ENCODE measurements at places on chromosomes 1 and 21. TPM values are rescaled to one million over a fixed set of nuclear protein-coding genes. Genes with fewer than 3 reads are reported as not detected.
A peak's percentile ranks its signal among the peaks of the same experiment; 100 is the strongest.

DNA sequence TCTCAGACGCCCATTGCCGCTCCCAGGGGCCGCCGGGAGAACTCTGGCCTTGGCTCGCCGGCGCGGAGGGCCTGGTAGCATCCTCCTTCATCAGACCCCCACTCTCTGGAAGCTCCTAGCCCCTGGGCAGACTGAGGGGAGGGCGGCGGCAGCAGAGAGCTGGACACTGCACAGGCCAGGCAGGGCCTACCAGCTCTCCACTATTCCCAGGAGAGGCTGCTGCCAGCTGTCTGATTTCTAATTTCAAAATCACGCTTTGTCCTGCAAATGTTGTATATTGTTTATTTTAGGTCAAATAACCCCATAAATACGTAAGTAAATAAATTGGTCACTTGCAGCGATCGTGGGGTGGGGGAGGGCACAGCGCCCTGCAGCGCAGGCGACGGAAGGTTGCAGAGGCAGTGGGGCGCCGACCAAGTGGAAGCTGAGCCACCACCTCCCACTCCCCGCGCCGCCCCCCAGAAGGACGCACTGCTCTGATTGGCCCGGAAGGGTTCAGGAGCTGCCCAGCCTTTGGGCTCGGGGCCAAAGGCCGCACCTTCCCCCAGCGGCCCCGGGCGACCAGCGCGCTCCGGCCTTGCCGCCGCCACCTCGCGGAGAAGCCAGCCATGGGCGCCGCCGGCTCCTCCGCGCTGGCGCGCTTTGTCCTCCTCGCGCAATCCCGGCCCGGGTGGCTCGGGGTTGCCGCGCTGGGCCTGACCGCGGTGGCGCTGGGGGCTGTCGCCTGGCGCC, at the start of gene MTARC1:
MTARC1 (plus strand) TSS at position 577 of the 732 bp plus-strand sequence; CDS start at position 609, 32 bp downstream.
- peak; percentile 47 for DNase-seq
- no peaks in the 10 kb centered on the region for H3K36me3 ChIP-seq
- H3K27me3 ChIP-seq = no peaks in the 10 kb centered on the region
- H3K27ac ChIP-seq = no peak within 1 kb of the TSS
- H3K4me3 ChIP-seq = peak within 1 kb of the TSS; percentile 34

DNA sequence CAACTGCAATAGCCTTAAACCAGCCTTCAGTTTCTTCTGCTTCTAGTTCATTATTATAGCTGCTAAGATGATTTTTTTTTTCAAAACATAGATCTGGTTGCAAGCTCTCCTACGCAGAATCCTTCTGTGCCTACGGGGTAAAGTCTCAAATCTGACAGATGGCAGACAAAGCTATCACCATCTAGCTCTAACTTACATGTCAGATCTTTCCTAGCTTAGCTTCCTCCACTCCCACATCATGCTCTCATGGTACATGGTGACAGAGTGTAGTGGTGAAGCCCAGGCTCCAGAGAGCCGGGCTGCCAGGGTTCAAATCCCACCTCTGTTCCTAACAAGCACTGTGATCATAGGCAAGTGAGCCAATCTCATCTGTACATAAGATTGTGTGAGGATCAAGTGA, 24.2 kb upstream of the GUCA2B start:
- no peaks in the 10 kb centered on the region for H3K4me1 ChIP-seq
- H3K27ac ChIP-seq = no peak overlapping the region
- H3K36me3 ChIP-seq = no peaks in the 10 kb centered on the region
- DNase-seq = no peak

DNA sequence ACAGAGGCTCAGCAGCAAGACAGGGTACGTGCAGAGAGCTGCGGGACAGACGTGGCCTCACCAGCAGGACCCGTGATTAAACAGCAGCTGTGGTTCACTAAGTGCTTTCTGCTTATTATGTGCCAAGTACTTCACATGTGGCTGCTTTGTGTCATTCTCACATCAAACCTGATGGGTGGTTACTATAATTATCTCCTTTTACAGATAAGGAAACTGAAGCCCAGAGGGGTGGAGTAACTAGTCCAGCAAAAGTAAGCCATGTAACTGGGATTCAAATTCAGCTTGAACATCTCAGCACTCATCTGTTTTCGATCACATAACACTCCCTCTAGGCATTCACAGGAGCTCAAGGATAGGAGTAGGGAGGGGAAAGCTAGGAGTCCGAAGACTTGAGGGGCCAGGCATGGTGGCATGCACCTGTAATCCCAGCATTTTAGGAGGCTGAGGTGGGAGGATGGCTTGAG, 50.8 kb upstream of the CLIC4 start:
- H3K4me3 ChIP-seq = no peak overlapping the region
- H3K36me3 ChIP-seq = no peaks in the 10 kb centered on the region
- peaks cover 7% of the 10 kb centered on the region for H3K4me1 ChIP-seq
- H3K27me3 ChIP-seq = no peaks in the 10 kb centered on the region
- peak; percentile 81 for DNase-seq

- no peak overlapping the region for H3K4me3 ChIP-seq
- H3K27me3 ChIP-seq = no peaks in the 10 kb centered on the region
- H3K36me3 ChIP-seq = no peaks in the 10 kb centered on the region
Observed at GRCh38 chr1:10694633-10695627, 101.5 kb downstream of the CASZ1 start.

- H3K36me3 ChIP-seq = no peaks in the 10 kb centered on the region
- no peak overlapping the region for H3K4me3 ChIP-seq
- H3K27ac ChIP-seq = no peak overlapping the region
- H3K4me1 ChIP-seq = no peaks in the 10 kb centered on the region
- DNase-seq = no peak
Observed at GRCh38 chr1:47555841-47556560, 118.2 kb downstream of the FOXD2 start.

The B3GALT5 gene
- under 0.01 TPM for total RNA-seq

DNA sequence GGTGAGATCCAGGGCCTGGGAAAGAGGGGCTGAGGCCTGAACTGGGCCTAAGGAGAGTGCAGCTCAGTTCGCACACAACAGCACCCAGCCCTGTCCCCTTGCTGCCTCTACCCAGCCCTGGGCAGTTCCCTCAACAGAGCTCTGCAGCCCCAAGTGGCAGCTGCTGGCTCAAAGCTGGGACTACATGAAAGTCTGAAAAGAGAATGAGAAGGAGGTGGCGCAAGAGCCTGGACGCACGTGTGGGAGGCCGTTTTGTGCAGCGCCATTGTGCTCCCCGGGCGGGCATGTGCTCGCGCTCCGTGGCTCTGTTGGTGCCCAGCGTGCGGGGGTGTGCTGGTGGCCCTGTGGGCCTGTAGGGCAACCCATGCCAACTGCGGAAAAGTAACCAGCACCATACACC, 10.3 kb downstream of the GPR37L1 start:
- H3K27ac ChIP-seq = no peak overlapping the region
- H3K27me3 ChIP-seq = no peaks in the 10 kb centered on the region
- H3K4me3 ChIP-seq = no peak overlapping the region
- H3K4me1 ChIP-seq = peaks cover 2% of the 10 kb centered on the region
- DNase-seq = no peak
